Right kidney (tissue), 9 donors: ENCODE measurements at places on chromosomes 13 and 19.

GRCh38 chr13:60583911-60584753 is 187.1 kb downstream of the TDRD3 start:
- DNase-seq: no peak

DNA sequence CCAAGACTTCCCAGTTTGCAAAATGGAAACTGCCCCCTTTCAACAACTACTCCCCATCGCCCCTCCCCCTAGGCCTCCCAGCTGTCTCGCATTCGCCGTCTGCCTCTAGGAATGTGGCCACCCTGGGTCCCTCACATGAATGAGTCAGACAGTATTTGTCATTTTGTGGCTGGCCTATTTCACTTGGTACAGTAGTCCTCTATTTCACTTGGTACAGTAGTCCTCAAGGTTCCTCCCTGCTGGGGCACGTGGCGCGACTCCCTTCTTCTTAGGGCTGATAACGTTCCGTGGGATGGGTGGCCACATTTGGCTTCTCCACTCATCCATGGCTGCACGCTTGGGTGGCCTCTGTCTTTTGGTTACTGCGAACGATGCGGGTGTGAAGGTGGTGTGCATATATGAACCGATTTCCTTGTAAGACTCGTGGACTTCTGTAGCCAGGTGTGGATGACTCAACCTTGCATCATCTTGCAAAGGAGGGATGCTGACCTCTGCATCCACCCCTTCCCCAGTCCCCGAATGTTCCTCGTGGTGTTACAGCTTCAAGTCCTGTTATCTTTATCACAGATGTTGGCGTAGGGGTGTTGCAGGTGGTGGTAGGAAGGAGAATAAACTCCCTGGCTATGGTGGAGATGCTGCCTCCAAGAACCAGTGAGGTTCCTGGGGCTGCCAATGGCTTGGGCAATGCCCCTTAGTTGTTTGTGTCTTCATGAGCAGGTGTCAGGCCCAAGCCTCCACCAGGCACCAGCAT is 112.1 kb upstream of the SOX1 start:
- no peak for DNase-seq

GRCh38 chr13:112466132-112467058 is 90.2 kb downstream of the SPACA7 start:
- DNase-seq: no peak

GRCh38 chr13:75339635-75340374 is 142.2 kb downstream of the TBC1D4 start:
- no peak for DNase-seq

DNA sequence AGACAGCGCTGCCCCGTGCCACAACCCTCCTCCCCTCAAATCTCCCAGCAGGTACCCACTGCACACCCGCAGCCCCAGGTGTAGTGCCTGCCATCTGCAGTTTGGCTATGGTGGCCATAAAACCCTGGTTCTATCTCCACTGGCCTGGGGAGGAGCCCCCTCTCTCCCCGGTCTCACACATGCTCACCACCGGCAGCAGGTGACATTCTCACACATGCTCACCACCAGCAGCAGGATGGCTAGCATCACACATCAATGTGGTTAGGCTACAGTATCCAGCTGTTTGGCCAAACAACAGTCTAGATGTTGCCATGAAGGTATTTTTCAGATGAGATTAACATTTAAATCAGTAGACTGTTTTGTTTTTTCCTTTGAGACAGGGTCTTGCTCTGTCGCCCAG is 31.1 kb downstream of the ELL start:
- no peak for DNase-seq

DNA sequence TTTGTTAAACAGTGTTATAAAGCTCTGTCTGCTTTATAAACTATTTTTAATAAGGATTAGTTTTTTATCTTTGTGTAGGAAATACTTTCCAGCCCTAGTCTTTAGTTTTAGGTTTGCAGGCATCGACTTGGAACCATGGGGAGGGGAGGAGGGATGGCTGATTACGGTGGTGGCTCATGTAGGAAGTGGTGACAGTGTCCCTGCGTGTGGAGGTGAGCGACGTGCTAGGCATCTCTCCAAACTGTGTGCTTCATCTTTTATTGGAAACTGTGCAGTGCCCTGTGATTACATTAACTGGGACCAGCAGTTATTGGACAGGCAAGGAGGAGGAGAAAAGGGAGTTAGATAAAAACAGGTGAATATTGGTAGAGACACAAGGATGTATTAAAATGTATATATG is 203.8 kb downstream of the ATP8A2 start:
- DNase-seq: no peak

DNA sequence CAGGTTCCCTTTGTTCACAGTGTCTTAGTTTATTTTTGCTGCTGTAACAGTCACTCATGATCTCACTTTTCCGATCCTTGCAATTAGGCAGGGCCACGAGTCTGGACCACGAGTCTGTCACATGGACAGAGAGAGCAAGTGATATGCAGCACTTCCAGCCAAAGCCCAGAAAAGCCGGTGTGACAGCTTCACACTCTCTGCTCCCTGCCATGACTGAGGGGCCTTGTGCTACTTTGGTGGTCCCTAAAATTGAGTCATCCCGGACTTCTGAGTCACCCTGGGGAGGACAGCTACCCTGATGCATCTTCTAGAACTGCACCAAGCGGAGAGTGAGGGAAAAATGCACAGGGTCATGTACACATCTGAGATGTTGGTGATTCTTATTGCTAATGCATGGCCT is 179.6 kb downstream of the EFNB2 start:
- DNase-seq: no peak

- DNase-seq: no peak
Observed at GRCh38 chr13:67619995-67620380, 389.9 kb upstream of the PCDH9 start.

DNA sequence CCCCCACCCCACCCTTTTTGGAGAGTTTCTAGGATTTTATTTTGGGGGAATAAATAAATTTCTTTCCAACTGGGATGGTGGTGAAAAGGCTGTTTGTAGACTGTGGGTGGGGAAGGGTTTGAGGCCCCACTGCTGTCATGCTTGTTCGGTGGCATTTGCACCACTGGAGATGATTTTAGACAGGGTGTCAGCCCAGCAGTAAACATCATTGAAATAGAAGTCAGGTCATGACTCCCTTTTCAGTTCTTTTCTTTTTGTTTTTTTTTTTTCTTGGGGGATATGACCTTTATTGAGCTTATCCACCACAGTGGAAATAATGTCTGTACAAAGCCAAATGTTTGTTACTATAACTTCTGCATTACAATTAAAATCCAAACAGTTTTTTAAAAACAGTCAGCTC is 14.1 kb downstream of the UBAC2 start:
- DNase-seq: no peak

DNA sequence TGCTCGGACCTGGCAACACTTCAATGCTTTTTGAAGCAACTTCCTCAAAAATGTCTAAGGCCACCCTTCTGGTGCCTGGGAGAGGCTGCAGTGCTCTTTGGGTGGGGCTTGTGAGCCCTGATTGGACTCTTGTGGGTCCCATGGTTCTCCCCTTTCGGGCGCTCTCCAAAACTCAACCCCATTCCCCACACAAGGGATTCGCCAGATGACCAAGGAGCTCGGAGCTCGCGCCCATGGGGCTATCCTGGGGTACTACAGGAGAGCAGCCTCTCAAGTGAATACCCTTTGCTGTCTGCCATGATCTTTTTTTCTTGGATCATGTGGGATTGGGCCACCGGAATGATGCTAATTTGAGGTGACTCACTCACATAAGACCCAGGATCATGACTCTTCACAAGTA is 29.7 kb upstream of the KL start:
- DNase-seq: no peak

DNA sequence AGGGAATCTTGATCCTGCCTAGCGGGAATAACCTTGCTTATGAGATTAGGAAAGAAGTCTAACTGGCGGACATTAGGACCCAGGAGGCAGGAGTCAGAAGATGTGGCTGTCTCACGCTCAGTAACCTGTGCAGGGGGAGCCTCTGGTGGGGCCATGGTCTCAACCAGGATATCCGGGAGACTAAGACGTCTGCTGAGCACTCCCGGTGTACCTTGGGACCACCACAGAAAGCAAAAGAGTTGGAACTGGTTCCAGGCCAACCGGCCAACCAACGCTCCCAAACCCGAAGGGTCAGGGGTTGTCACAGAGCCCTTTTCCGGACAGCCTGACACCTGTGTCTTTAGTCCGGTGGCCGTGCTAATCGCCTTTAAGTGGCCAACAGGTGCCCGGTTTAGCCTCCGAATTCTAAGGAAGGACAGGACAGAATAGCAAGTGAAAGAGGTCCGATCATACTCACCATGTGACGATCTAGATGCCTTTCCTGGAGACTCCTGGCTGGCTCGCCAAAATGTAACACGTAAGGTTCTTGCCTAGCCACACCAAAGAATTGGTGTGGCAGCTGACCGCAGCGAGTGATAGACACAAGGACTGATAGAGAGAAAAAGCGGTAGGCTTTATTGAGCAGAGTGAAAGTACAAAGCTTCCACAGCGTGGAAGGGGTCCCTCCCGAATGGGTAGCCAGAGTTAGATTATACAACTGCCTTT is 103.9 kb upstream of the DIAPH3 start:
- peak; percentile 49 for DNase-seq

DNA sequence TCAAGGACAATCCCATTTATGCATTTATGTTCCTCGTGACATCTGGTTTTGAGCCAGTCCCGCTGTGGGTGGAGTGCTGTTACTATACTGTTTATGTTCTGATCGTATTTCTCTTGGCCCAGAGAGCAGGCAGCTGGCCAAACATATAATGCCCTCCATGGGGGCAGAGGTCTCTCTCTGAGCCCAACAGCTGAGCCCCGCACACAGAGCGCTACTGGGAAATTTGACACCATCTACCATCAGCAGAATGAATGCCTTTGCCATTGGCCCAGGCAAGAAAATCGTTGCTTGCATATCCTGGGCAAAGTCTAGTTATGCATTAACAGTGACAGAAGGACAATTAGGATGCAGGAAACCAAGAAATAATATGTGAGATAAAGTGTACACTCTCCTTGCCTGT is 126.8 kb upstream of the CACNA1A start:
- DNase-seq: no peak

DNA sequence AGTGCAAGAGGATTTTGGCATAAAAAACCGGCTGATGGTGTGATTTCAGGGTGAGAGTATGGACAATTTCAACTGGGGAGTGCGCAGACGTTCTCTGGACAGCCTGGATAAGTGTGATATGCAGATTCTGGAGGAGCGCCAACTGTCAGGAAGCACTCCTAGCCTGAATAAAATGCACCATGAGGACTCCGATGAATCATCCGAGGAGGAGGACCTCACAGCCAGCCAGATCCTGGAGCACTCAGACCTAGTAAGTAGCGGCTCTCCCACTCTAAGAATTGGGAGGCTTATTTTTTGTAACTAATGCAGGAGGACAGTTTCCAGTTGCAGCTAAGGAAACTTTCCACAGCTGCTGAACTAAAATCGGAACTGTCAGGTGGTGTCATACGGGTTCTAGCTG is 53.6 kb downstream of the ZAR1L start:
- DNase-seq: no peak

DNA sequence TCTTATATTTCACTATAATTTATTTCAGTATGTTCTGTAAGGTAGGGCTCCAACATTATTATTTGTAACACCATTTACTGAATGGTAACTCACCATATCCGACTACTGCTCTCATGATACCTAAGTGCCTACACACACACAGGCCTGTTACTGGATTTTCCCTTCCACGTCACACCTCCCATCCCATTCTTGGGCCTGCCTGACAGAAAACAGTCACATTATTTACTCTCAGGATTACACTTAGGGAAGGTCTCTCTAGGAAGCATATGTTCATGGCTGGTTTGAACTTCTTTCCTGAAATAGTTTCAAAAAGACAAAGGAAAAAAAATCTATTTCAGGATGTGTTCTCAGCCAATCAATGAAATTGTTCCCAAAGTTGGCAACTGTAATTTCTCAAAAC is 102.3 kb upstream of the DOCK9 start:
- no peak for DNase-seq

DNA sequence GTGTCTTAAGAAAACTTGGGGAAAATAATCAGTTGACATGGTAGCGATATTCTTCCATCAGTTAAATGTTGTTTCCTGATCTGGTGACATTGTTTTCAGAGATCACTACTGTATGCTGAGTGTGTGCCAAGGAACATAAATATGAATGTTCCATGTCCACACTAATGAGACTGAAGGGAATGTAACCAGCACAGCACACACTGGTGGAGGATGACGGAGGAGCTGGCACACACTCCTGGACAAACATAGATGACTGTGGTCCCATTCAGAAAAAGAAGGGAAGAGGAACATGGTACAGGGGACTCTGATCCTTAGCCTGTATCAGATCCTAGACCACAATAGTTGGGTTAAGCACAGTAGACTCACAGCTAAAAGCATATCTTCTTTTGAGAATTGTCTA is 574.8 kb downstream of the MYO16 start:
- DNase-seq: no peak

- DNase-seq: no peak
Observed at GRCh38 chr13:30974350-30974749, 41.9 kb downstream of the TEX26 start.

DNA sequence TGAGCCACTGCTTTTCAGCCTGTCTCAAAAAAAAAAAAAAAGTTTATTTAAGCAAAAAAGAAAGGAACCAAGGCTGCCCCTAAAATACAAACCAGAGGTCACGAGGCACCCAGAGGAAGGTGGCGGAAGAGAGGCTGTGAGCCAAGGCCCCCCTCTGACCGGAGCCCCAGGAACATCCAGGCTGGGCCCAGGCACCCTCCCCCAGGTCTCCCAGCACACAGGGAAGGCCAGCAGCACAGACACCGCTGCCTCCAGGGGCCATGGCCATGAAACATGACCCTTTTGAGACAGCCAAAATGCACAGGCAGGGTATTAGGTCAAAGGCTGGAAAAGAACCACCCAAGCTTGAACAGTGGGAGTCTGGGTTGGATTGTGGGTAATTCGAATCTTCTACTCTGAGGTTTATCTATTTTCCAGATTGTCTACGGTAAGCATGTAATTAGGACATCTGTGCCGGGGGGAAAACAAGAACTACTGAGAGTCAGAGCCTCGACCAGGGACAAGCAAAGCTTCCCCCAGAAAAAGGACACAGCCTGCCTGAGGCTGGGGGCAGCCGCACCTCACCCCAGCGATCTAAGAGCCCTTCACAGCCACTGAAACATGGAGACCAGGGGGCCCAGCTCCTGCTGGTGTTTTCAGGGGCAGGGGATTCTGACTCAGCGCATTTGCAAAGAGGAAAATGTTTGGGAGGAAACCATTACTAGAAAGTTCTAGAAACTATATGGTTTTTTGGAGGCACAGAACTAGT is 8.4 kb downstream of the PEX11G start:
- DNase-seq: peak; percentile 37

DNA sequence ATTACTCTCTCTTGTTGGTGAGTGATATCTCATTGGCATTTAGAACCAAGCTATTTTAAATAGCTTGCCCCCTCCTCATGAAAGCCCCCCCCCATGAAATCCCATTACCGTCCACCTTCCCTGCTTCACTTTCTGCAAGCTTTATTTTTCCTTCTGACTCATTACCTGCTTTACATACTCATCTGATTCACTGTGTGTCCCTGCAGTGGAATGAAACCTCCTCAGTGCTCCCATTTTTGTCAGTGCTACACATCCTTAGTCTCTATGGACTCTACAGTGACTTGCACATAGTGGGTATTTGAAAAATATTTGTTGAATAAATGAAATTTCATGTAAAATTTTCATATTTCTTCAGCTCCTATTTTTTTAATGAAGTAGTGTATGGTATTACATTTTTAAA is 62.3 kb downstream of the DOCK9 start:
- DNase-seq: no peak
